ENCODE measurements at places on chromosomes 12 and 14.
A peak's percentile ranks its signal among the peaks of the same experiment; 100 is the strongest.

DNA sequence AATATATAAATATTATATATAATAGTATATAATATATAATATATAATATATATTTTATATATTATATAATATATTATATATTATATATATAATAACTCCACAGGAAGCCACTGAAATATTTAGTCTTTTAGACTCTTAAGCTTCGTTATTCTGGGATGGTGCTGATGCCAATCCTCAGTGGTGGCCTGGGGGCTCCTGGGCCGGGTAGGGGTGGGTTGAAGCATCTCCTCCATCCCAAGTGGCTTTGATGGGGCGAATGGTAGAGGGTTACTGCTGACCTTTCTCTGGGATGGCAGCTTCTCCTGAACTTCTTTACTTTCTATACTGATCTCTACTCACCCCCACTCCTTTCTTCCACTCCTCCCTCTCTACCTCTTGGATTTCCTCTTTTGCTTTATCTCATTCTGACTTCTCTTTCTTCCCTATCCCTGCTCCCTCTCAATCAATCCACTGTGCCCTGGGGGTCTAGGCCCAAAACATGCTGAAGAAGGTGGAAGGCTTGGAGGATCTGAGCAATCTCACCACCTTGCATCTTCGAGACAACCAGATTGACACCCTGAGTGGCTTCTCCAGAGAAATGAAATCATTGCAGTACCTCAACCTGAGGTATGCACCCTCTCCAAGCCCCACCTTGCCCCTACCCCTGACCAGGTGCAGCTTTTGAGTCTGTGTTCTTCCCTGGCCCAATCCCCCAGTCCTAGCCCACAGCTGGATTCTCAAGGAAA lies 4.8 kb upstream of the ENO2 start:
- DNase-seq: no peak

DNA sequence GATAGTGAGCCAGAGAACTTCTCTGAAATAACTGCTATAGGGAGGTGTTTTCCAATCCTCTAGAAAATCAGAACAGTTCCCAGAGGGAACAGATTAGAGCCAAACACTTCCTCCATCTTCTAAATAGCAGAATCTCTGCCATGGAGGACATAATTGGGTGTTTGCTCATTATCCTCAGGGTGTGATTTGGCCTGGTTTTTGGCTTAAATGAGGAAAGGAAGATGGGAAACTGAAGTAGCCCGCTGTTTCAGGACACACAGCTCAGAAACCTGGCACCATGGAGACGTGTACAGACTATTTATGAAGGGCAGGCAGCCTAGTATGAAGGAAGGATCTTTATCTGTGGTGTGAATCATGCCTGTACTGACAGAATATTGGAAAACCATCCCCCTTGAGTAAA lies 231.7 kb upstream of the PRKD1 start:
- DNase-seq: no peak

- DNase-seq: no peak
These were observed 111.0 kb downstream of the SCARB1 start for GRCh38 chr12:124752437-124753227.

DNA sequence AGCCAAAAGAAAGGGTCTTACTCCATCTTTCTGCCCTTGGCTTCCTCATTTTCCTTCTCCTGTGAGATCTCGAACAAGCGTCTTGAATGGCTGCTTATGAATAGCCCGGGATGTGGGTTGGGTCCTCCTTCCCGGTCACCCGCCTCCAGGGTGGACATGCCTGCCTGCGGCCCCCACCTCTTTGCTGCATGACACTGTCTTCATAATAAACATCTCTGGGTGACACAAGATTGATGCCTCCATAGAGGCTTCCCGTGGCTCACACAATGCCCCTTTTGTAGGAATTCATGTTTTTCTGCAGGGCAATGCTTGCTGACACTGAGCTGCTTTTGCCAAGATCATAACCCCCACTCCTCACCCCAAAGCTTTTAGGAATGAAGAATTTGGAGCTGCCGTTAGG lies 125.9 kb downstream of the ZNF664 start:
- peak; percentile 57 for DNase-seq

DNA sequence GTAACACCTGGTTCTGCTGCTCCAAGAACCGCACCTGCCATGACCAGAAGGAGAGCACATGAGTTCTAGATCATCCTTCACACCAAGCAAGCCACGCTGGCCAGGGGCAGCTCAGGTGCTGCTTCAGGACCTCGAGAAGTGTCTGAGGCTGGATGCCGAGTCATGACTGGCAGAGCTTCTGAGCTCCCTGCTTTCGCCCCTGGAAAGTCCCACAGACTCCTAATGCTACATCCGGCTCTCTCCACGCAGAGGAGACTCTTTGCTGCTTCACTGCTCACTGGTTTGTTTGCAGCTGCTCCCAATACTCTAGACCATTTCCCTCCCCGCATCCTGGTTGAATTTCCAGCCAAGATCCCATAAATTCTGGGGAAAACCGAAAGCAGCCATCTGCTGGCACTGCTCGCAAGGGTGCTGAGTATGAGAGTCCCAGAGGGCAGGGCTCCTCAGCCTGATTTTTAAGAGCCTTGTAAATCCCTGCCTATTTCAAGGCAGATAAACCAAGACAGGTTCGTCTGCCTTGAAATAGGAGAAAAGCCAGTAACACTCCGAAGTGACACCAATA lies 1.4 kb downstream of the KRT2 start:
- no peak for DNase-seq

DNA sequence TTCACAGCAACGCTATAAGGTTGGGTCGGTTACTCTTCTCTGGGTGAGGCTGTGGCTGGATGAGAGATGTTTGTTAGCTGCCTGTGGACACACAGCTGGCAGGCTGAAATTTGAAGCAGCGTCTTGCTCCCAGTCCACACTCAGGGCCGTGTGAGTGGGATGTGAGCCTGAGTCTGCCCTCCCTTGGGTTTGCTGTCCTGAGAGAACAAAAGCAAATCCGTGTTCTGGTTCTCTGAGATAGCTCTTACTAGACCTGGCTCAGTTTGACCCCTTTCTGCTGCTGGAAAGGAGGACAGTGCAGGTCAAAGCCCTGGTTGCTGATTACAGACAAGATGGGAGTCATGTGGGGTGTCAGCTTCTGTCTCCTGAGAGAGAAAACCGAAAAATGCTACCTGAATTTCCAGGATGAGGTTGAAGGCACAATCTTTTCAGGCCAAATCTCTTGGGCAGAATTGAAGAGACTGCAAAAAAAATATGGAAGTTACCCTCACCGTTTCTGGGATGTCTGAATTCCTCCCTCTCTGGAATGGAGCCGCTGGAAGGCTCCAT lies 270.8 kb downstream of the ZFP36L1 start:
- no peak for DNase-seq

DNA sequence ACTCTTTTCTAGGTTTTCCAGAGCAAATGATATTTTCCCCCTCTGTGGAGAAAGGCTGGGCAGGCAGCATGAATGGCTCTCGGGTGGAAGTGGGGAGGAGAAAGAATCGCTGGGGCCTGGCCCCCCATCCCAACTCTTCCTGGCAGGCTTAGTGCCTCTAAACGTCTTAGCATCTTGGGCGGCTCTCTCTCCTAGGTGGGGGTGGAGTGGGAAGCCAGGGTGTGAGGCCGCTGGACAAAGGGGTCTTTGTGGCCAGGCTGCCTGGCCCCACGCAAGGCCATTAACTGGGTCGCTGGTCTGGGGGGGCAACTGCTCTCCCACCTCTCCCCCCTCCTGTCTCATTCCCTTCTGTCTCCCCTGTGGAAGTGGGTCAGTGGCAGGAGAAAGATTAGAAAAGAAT lies 4.7 kb downstream of the LRP1-AS start:
- no peak for DNase-seq

DNA sequence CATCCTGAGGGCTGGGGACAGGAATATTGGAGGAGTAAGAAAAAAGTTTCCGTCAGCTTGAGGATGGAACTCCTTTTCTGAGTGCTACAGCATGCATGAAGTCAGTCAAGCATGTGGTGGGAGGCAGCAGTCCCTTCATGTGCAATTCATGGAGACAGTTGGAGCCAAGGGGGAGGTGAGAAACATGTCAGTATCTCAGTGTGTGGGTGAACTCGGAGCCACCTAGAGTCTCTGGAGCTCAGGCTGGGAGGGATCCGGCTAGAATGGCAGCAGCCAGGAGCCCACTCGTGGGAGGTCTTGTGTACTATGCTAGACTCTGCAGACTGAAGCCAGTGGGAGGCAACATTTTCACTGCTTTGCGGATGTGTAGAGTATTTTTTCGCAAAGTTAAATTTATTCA lies 60.3 kb downstream of the AVPR1A start:
- DNase-seq: no peak

DNA sequence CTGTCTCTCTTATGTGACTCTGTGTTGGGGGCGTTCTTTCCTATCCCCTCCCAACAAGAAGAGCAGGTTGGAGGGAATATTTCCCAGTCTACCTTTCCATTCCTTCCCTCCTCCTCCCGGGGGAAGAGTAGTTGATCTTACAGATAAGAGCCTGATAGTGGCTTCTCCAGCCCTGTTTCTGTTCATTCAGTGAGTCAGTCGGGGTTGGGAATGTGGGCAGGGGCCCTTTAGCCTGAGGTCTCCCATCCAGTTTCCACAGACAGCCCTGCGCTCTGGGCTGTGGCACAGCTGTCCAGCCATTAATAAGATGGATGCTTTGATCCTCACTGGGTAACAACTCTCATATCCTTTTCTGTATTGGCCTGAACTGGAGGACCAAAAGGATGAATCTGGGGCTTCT lies 18.1 kb upstream of the PPP1R1A start:
- DNase-seq: no peak

GRCh38 chr14:44453433-44454171 lies 53.5 kb downstream of the FSCB start:
- no peak for DNase-seq

DNA sequence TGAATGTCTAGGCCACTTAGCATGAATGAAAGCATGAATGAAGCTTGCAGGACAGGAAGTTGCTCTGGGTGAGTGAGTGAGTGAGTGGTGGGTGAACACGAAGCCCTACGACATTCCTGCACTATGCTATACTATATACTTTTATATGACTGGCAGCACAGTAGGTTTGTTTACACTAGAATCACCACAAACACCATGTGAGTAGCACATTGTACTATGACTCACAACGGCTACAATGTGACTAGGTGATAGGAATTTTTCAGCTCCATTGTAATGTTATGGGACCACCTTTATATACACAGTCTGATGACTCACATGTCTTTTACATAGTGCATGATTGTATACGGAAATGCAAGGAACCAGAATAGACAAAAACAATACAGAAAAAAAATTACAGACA lies 1480.2 kb downstream of the AACS start:
- no peak for DNase-seq

DNA sequence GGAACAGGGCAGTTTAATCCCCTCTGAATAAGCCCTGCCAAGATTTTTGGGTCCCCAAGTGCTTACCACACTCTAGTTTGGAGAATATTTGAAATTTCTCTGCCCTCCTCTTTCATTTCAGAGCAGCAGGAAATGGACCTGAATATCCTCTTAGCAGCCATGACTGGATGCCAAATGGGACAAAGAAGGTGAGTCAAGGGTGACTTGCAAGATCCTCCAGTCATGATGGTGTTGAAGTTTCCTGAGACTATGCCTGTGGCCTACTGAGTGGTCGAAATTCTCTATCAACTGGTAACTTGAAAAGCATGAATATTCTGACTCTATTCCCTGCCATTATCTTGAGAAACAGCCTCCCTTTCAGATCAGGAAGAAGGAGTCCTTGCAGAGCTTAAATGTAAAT lies 1674.7 kb upstream of the SEL1L start:
- DNase-seq: no peak

DNA sequence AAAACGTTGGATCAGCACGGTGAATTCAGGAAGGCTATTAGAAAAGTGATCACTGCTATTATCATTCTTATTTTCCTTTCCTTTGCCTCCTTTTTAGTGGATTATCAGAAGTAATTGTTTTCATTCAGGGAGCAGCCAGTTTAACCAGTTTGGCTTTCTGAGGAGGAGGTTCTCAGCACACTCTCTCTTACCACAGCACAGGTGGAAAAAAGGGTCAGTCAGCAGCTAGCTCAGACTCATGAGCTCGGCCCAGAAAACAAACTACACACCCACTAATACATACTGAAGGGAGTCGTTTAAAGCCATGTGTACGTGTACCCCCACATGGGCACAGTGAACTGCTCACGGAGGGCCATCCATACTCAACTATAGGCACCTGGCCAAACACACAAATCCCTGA lies 23.2 kb upstream of the MAGOHB start:
- DNase-seq: no peak

GRCh38 chr14:94290197-94290596 lies 2.9 kb downstream of the SERPINA10 start:
- DNase-seq: no peak

- no peak for DNase-seq
These were observed 6.8 kb downstream of the TMCC3 start for GRCh38 chr12:94643606-94644005.

- DNase-seq: no peak
These were observed 54.3 kb downstream of the TECPR2 start for GRCh38 chr14:102417001-102417431.

- no peak for DNase-seq
These were observed 1.1 kb upstream of the RHOF start for GRCh38 chr12:121794534-121795033.

GRCh38 chr12:19203539-19204506 lies 74.3 kb downstream of the PLEKHA5 start:
- no peak for DNase-seq

DNA sequence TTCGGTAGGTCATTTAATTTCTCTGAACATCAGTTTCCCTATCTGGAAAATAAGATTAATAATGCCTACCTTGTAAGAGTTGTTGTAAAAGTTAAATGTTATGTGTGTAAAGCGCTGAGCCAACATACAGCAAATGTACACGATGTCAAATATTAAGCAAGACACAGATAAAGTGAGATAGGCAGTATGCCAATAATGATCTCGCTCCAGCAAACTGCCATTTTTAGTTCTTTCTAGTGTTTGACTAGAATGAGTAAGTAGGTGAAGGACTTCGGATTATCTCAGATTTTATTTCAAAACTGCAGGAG lies 840 bp downstream of the DHRS7 start:
- no peak for DNase-seq

DNA sequence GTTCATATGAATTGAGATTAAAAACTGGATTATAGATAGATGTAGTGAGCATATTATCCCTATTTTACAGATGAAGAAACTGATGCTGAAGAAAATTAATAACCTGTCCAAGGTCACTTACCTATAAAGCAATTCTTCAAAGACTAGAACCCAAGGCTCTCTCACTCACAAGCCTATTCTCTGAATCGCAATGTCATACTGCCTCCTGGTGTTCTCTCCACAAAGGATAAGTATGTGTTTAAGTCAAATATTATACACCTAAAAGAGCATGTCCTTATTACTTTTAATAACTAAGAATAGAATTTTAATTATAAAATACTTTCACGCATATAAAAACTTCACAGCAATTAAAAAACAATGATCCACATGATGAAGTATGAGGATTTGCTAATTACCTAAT lies 721.3 kb upstream of the USP15 start:
- no peak for DNase-seq

- DNase-seq: no peak
These were observed 1.8 kb downstream of the GPR162 start for GRCh38 chr12:6823182-6824084.

DNA sequence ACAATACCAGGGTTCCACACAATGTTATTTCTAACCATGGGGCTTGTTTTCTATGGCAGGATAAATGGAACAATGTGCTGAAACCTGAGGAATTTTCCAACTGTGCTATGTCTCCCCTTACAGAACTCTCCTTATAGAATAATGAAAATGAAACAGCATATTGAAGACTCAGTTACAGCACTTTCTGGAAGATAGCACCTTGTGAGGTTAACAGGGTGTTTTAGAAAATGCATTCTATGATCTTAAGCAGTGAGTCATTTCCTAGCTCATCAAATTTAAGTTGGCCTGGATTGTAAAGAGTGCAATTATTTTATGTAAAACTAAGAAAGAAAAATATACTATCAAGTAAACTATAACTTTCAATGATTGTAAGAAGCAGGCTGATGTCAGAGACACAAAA lies 60.1 kb upstream of the CNTN1 start:
- no peak for DNase-seq
